PC-9 (cell line): ENCODE measurements at places on chromosomes 5 and 9.

DNA sequence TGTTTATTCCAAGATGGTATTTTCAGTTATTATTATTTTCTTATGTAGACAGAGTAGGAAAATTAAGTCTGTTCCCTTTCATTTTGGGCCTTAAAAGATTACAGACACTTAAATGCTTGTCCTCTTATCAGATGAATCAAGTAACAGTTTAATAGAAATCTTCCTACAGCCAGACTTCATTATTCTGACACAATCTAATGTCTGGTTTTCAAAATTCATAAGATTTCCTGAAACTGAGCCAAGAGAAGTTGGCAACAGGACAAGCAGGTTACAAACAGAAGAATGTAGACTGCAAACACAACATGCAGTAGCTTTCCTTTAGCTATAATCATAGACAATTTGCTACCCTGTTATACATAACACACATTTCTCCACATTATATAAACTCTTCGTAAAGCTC is 130.5 kb downstream of the FBXL17 start:
- DNase-seq, result no peak
- no peaks in the 10 kb centered on the region for H3K36me3 ChIP-seq
- H3K4me3 ChIP-seq, result no peak overlapping the region
- H3K27ac ChIP-seq, result no peak overlapping the region
- no peaks in the 10 kb centered on the region for H3K4me1 ChIP-seq

GRCh38 chr9:76369583-76369982 is 24.6 kb downstream of the RFK start:
- no peak overlapping the region for H3K4me3 ChIP-seq
- H3K4me1 ChIP-seq, result peaks cover 70% of the 10 kb centered on the region
- H3K27ac ChIP-seq, result peak overlapping the region; percentile 47
- H3K27me3 ChIP-seq, result no peaks in the 10 kb centered on the region

GRCh38 chr9:32264170-32264864 is 120.1 kb upstream of the ACO1 start:
- no peaks in the 10 kb centered on the region for H3K36me3 ChIP-seq
- H3K4me3 ChIP-seq, result no peak overlapping the region
- no peak for DNase-seq
- H3K4me1 ChIP-seq, result no peaks in the 10 kb centered on the region
- no peak overlapping the region for H3K27ac ChIP-seq

GRCh38 chr9:86096386-86096785 is 3.0 kb downstream of the GOLM1 start:
- H3K4me3 ChIP-seq, result no peak overlapping the region
- H3K36me3 ChIP-seq, result 0 out of 2 replicates have a peak, but pooled peaks cover 4% of the 10 kb centered on the region
- no peak for DNase-seq
- H3K4me1 ChIP-seq, result peaks cover 55% of the 10 kb centered on the region
- H3K27me3 ChIP-seq, result no peaks in the 10 kb centered on the region

DNA sequence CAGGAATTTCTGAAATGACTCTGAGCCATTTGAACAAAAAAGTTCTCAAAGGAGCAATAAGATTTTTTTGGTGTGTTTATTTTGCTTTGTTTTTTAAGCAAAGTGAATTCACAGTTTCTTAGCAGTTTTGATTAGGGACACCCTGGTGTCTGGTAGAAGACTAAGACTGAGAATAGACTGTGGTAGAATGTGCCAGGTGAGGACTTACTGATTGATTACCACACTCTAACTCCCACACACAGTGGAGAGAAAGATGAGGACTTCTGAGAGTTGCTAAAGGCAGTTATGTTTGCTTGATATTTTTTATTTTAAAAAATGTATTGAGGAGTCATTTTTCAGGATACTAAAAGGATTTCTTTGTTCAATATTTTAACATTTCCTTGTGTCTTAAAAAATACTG is 175.1 kb downstream of the CD180 start:
- H3K4me1 ChIP-seq, result peaks cover 5% of the 10 kb centered on the region
- no peak overlapping the region for H3K27ac ChIP-seq
- H3K27me3 ChIP-seq, result no peaks in the 10 kb centered on the region
- peaks cover 4% of the 10 kb centered on the region; the same call in 1 of the 2 replicates for H3K36me3 ChIP-seq

GRCh38 chr9:70856411-70856810 is 265.0 kb downstream of the TRPM3 start:
- H3K27me3 ChIP-seq, result peaks cover 7% of the 10 kb centered on the region
- no peak overlapping the region for H3K4me3 ChIP-seq
- H3K4me1 ChIP-seq, result no peaks in the 10 kb centered on the region
- no peak overlapping the region for H3K27ac ChIP-seq
- no peaks in the 10 kb centered on the region for H3K36me3 ChIP-seq
- DNase-seq, result no peak

DNA sequence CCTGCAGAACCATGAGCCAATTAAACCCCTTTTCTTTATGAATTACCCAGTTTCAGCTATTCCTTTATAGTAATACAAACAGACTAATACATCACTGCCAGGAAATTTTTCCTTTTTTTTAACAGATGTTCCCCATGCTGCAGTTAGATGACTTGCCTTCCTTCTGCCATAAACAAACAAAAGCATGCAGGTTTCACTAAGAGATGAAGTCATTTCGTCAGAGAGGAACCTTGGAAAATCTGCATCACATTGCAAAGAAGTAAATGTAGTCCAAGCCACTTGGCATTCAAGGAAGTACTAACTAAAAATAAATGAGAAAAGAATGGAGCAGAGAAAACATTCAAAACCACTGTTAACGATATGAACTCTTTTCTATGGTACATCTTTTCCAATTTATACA is 194.1 kb upstream of the EFNA5 start:
- no peaks in the 10 kb centered on the region for H3K27me3 ChIP-seq
- no peak for DNase-seq
- H3K4me1 ChIP-seq, result peaks cover 9% of the 10 kb centered on the region
- no peaks in the 10 kb centered on the region for H3K36me3 ChIP-seq

GRCh38 chr9:37187292-37187691 is 66.9 kb downstream of the ZCCHC7 start:
- H3K27ac ChIP-seq, result no peak overlapping the region
- no peak for DNase-seq
- H3K4me3 ChIP-seq, result no peak overlapping the region

DNA sequence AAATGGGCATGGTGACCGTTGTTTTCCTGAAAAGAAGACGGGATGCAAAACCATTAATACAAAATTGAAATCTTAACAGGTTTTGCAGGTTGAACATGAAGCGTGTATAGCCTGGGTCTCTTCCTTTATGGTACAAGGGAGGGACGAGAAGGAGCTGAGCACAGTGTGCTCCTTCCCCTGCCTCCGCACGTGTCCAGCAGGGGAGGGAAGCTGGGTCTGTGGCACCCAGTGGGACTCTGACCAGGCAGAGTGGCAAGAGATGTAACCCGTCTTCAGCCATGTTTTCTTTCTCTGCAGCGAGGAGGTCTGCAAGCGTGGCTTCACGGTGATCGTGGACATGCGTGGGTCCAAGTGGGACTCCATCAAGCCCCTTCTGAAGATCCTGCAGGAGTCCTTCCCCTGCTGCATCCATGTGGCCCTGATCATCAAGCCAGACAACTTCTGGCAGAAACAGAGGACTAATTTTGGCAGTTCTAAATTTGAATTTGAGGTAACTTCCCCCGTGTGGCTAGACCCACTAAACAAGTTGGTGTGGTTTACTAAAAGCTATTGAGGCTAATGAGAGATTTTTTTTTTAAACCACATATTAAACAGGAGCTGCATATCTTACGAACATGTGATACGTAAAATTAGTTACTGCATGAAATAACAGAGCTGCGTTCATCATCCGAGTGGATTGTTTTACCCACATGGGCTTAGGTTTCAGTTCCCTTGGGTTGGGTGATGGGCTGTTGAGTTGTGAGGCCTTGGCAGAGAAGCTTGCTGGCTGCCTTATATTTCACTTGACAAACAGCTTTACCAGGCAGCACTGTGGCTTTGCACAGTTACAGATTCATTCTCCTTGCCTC is 143.7 kb downstream of the TRIO start:
- DNase-seq, result no peak
- no peak overlapping the region for H3K4me3 ChIP-seq
- H3K4me1 ChIP-seq, result no peaks in the 10 kb centered on the region
- H3K27ac ChIP-seq, result no peak overlapping the region
- H3K36me3 ChIP-seq, result peaks cover 39% of the 10 kb centered on the region

DNA sequence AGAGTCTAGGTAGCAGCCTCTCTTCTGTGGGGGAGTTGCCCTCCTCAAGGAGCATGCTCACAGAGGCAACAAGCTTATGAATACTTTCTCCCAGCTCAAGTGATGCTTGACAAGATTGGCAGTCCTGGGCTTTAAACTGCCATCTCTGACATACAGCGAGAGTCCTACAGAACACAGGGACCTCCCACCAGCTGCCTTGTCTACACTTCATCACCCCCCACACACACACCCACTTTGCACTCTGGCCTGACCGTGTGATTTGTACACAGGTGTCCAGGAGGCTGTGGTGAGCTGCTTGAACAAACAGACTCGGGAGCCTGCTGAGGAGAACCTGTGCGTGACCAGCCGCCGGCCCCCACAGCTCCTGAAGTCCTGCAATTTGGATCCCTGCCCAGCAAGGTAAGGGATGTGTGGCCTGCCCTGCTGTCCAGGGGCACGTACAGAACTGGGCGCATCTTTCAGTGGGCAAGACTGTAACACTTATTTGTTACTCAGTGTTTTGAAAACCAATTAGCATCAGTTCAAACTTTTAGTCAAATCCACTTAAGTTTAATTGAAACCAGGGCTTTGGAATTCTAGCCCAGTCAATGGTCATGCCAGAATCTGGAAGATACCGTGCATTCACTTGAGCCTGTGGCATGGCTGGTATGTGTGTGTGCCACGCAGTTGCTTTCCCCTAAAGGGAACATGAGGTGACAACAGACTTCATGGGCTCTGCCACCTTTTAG is 247.5 kb downstream of the ADAMTSL1 start:
- H3K4me3 ChIP-seq, result no peak overlapping the region
- DNase-seq, result no peak
- no peak overlapping the region for H3K27ac ChIP-seq
- no peaks in the 10 kb centered on the region for H3K27me3 ChIP-seq

GRCh38 chr5:144983101-144983500 is 812.4 kb downstream of the KCTD16 start:
- no peaks in the 10 kb centered on the region for H3K36me3 ChIP-seq
- H3K4me1 ChIP-seq, result no peaks in the 10 kb centered on the region
- H3K4me3 ChIP-seq, result no peak overlapping the region
- no peak for DNase-seq
- H3K27ac ChIP-seq, result no peak overlapping the region

DNA sequence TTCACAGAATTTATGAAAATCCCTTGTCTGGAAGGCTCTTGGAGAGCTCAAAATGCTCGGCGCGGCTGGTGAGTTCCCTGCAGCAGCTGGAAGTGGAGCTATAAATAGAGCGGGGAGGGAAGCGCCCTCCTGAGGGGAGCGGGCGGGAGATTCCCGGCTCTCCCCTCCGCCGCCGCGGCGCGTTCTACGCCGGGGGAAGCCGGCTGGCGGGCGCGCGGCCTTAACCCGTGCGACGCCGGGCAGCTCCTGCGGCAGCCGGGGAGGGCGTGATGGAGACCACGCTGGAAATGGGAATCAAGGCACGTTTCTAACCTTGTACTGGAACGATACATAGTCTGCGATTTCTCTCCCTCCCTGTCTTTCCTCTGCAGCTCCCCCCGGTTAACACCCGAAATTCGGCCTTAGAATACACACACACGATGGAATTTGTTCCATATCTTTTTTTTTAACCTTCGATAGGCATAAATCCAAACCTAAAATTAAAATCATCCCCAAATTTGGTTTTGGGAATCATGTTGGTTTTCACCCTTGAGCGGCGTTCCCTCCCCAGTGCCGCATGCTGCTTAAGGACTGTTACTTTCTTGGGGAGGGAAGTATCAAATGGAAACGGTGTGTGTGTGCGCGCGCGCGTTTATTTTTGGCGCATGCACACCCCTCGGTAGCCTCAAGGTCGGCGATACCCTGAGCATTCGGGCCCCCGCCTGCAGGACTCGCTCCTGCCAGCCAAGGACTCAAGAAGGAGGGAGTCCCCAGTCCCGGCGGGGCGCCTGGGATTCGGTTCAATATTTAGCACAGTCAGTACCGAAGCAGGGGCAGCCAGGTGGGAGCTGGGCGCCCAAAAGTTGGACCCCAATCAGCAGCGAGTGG is 306.3 kb upstream of the KCNN2 start:
- H3K36me3 ChIP-seq, result no peaks in the 10 kb centered on the region
- no peak for DNase-seq
- H3K27me3 ChIP-seq, result peaks cover 14% of the 10 kb centered on the region; the same call in 1 of the 2 replicates

DNA sequence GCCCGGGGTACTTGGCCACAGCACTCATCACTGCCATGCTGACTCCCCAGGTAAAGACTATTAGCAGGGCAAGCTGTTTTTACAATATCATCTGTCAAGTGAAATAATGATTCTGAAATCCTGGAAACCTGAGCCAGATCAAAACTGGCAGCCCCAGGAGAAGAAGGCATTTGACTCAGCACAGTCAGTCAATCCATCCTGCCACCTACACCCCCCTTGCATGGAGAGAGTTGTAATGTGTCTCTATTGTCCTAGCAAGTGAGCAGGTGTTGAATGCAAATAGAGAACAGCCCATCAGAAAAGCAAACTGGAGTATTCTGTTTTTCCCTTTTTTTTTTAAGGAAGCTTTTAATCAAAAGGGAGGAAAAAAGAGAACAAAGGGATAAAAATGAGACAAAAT is 291.2 kb downstream of the BRINP1 start:
- no peaks in the 10 kb centered on the region for H3K27me3 ChIP-seq
- no peak overlapping the region for H3K27ac ChIP-seq
- H3K4me3 ChIP-seq, result no peak overlapping the region
- no peaks in the 10 kb centered on the region for H3K36me3 ChIP-seq
- DNase-seq, result no peak

GRCh38 chr5:122984425-122984824 is 52.1 kb downstream of the PPIC start:
- H3K27me3 ChIP-seq, result no peaks in the 10 kb centered on the region
- no peak overlapping the region for H3K27ac ChIP-seq
- no peaks in the 10 kb centered on the region for H3K36me3 ChIP-seq
- no peaks in the 10 kb centered on the region for H3K4me1 ChIP-seq
- H3K4me3 ChIP-seq, result no peak overlapping the region

DNA sequence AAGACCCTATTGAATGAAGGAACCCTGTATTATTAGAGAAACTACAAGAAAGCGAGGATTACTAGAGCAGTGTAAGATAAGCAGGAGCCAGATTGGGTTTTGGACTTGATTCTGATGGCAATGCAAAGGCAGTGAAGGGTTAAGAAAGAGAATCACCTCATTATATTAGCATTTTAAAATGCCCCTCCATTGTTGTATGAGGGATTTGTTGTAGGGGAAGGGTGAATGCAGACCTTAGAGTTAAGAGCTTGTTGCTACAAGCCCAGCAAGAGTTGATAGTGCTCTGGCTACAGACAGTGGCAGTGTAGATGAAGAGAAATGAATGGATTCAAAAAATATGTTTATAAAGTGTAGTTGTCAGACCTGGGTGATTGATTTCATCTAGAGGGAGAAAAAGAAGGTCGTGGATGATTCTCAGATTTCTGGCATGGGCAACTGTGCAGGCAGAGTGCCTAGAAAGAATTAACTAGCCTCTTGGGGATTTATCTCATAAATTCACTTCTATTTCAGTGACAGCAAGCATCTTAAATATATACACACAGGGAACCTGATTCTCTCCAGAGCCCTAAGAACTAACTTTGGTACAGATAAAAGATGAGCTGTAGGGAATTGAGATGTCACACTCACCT is 344.8 kb downstream of the ARRDC3 start:
- no peak overlapping the region for H3K4me3 ChIP-seq
- no peak overlapping the region for H3K27ac ChIP-seq
- no peaks in the 10 kb centered on the region for H3K4me1 ChIP-seq
